NB4 (cell line): ENCODE measurements at places on chromosomes 1 and 21.

DNA sequence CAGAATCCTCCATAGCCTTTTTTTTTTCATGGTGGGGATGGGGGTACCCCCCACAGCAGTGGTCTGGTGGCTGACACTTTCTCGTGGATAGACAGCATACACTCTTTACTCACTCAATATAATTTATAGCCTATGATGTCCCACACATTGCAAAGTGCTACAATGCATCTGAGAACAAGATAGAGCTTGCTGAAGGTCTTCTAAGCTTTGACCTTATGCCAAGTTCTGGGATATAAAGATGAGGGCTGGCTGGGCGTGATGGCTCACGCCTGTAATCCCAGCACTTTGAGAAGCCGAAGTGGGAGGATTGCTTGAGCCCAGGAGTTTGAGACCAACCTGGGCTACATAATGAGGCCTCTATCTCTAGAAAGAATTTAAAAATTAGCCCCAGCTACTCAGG, 78.0 kb downstream of the MPZL1 start:
- DNase-seq: no peak

DNA sequence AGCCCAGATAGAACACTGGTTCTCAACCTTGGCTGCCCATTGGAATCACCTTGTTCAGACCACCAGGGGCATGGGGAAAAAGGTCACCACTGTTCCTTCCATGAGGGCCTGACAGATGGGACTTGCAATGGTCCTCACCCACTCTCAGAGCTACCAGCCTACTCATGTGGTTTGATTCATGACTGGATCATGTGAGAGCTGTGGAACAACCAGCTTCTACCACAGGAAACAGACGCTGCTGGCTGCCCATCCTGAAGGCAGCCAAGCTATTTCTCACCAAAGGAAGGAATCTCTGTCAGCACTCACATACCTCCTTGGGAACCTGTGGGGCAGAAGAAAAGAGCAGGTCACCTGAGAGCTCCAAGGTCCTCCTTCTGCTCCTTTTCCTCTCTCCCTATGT, 53.6 kb downstream of the CAPN8 start:
- no peak for DNase-seq

- no peak for DNase-seq
Measured at GRCh38 chr1:181712711-181713110, 229.4 kb downstream of the CACNA1E start.

DNA sequence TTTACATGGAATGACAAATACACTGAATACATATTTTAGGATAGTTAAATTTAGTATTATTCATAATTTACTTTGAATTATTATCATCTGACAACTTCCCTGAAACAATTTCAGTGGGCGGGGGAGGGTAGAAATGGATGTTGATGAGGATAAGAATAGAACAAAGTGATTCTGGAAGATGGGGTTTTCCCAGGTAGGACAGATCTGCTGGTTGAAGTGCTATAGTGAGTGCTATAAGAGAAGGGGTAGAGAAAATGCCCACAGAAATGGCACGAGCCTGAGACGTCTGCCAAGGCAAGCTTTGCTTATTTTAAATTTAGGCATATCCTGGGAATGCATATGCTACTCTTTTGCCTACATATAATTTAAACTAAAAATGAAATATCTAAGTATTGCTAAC, 3.2 kb downstream of the CFH start:
- no peak for DNase-seq

DNA sequence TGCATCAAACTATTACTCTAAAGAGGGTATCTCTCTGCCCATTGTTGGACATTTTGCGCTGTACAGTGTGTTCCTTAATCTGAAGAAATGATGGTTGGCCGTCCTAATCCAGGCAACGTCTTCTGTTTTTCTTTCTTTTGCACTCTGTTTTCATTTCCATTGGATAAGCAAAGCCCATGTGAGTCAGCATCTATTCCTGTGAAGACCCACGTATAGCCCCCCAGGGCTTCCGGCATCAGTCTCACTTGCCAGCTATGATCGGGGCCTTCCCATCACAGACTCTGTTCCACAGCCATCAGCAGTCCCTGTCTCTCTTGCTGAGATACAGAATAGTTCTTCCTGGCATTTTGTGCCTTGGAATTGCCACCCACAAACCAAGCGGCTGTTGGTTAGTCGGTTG, 29.2 kb upstream of the BRDT start:
- no peak for DNase-seq

DNA sequence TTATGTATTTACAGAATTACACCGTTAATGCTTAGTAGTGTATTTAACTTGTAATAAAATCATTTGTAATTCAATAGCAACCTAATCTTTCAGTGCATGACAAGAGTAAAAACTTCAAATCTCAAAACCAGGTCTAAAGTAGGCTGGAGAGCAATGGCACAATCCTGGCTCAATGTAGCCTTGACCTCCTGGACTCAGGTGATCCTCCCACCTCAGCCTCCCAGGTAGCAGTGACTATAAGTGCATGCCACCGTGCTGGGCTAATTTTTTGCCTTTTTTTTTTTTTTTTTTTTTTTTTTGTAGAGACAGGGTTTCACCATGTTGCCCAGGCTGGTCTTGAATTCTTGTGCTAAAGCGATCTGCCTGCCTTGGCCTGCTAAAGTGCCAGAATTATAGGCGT, 11.3 kb downstream of the IPP start:
- no peak for DNase-seq

DNA sequence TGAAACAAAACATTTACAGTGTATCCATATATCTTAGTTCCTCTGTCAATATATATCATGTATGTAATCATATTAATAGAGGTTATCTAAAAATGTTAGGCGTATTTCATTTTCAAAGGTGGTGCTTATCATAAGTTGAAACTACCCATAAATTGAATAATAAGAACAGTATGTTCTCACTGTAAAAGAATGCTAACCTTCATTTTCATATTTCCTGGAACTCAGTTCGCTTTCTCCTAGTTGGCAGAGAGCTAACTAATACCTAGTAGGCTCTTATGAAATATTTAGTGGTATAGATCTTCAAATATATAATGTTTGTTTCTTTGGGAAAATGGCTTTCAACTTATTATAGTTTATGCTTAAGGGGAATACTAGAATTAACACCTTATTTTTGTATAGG, 118.4 kb downstream of the DISP1 start:
- DNase-seq: no peak

- DNase-seq: no peak
Measured at GRCh38 chr1:181604482-181605249, 121.3 kb downstream of the CACNA1E start.
